ENCODE measurements at places on chromosomes 11 and 22.

DNA sequence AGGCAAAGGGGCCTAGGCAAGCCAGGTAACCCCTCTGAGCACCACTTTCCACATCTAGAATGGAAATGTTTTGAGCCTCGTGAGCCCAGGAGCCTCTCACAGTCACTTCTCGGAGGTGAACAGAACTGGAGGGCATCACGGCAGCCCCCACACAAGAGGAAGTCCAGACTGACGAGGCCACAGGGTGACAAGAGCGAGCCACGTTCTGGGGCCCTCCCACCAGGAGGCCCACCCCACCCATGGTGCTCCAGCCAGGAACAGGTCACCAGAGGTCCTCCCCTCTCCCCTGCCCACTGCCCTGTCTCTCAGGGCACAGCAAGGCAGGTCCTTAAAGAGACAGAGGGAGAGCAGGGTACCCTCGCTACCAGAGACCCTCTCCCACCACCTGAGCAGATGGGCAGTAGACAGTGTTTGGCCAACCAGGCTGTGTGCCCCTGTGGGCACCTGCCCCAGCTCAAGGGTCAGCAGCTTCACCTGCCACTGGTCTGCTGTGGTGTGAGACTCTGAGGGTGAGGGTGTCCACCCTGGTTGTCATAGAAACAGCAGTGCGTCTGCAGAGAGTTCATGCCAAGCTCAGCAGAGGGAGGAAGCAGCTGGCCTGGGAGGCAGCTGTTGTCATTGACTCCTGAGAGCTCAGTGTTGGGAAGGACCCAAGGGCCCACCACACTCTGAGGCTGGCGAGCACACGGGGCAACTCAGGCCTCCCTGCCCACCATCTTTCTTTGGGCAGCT, 31.4 kb downstream of the RSPH14 start:
- no peak for DNase-seq

GRCh38 chr11:17796154-17796553, 61.6 kb downstream of the KCNC1 start:
- no peak for DNase-seq

DNA sequence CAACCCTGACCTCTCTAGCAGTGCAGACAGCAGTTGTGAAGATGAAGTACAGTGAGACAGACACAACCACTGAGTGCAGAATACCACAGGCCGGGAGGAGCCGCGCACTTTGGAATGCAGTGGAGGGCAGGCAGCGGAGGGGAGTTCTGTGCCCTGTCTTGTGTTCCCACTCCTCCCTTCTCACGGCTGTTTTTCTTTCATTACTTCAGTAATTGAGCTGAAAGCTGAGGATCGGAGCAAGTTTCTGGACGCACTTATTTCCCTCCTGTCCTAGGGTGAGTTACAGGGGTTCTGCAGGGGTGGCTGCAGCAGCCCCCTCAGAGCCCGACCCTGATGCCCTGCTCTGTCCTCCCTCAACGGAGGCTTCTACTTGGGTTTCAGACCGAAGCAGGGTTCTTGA, 5.6 kb downstream of the CLDN5 start:
- no peak for DNase-seq

DNA sequence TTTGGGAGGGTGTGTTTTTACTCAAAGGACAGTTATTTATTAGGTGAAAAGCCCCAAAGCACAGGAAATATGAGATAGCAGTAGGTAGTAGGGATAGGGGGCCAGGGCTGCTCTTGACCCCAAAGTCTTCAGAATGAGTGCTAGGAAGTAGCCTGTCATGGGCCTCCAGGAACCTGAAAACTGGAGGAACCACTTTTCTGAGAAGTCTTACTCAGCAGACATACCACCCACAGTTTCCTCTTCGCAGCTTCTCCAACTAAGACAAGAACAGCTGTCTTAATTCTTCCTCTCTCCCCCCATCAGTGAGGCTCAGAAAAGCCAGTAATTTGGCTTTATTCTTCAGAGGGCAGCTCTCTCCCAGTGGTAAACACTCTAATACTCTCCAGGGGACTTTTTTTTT, 84.0 kb upstream of the CTSC start:
- DNase-seq, result no peak

DNA sequence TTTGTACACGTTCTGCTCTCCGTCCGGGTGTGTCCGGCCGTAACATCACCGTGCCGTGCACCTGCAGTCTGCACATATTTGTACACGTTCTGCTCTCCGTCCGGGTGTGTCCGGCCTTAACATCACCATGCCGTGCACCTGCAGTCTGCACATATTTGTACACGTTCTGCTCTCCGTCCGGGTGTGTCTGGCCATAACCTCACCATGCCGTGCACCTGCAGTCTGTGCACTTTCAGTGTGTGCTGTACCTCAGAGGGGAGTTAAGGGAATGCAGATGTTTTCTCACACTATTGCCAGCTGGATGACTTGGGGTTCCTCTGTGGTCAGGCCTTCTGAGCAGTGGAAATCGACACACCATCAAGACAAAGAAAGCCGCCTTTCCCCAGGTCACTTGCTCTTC, 4.2 kb downstream of the TTLL8 start:
- no peak for DNase-seq

DNA sequence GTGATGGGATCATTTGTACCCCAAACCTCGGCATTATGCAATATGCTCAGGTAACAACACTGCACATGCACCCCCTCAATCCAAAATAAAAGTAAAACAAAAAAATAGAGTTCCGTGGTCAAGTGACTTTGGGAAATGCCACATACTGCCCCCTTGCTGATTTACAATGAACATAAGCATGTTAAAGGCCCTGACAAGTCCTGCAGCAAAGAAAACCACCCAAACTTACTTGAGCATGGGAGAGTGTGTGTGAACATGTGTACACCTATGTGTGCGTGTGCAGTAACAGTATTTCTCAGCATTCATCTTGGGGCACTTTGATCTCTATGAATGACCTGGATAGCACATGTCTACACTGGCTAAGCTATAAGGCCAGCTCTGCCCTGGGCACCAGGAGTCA, 15.8 kb upstream of the IGSF22 start:
- DNase-seq, result no peak

All from activated naive CD4-positive, alpha-beta T cell (primary cell).